ENCODE measurements at places on chromosomes 7 and 10.

DNA sequence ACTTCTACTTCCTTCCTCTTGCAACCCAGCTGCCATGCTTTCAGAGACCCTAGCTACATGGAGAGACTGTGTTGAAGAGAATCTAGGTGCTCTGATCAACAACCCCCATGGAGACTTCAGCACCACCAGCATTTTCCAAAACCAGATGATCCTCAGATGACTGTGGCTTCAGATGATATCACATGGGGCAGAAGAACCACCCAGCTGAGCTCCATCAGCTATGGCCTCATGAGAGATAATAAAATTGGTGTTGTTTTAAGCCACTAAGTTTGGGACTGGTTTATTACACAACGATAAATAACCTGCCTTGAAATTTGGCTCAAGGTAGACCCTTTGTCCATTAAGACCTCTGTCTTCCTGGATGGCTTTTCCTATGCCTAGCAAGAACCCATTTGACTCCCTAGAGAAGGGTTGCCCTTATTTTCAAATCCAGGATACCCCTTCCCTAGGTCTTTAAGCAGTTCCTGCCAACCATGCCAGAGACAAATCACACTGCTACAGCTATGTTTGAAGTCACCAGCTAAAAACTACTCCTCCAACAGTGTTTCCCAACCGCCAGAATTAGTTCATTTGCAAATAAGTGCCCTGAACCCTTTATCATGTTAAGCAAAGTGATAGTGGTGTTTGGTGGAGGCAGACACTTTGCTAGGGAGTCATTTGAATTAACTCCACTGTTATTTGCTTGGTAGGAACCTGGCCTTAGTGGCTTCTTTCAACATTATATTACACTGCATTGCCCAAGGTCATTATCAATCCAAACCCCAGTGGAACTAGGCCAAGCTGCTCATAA, 136.9 kb upstream of the PALS2 start:
- no peak for DNase-seq

GRCh38 chr7:68821846-68822245, 776.4 kb upstream of the AUTS2 start:
- no peak for DNase-seq

- DNase-seq = no peak
Measured at GRCh38 chr10:77175631-77176222, 461.9 kb downstream of the KCNMA1 start.

DNA sequence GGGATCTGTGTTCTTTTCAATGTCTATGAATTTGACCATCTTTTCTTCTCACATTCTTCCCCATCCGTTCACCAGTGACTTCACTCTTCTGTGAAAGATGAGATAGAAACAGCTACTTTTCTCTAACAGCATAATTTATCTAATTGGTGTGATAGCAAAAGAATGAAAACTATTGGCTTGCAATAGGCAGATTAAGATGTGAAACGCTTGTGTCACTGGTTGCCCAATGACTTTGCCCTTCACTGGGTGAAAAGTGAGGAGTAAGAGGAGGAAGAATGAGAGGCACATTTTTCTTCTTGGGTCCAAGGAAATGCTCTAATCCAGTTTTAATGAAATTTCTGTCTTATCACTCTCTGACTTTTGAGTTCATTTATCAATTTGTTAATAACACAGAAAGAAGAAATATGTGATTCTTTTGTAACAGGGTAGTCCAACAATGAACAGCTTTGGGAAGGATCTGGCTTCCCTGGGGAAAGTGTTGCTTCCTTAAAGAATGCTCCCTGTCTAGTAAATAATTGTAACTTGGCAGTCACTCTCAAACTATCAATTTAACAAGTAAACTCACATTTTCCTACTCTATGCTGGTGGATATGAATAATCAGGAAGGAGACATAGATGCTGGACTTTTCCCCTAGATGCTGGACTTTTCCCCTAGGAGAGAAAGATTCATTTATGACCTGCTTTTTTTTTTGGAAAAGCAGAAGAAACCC, 35.1 kb downstream of the BET1 start:
- DNase-seq = no peak

DNA sequence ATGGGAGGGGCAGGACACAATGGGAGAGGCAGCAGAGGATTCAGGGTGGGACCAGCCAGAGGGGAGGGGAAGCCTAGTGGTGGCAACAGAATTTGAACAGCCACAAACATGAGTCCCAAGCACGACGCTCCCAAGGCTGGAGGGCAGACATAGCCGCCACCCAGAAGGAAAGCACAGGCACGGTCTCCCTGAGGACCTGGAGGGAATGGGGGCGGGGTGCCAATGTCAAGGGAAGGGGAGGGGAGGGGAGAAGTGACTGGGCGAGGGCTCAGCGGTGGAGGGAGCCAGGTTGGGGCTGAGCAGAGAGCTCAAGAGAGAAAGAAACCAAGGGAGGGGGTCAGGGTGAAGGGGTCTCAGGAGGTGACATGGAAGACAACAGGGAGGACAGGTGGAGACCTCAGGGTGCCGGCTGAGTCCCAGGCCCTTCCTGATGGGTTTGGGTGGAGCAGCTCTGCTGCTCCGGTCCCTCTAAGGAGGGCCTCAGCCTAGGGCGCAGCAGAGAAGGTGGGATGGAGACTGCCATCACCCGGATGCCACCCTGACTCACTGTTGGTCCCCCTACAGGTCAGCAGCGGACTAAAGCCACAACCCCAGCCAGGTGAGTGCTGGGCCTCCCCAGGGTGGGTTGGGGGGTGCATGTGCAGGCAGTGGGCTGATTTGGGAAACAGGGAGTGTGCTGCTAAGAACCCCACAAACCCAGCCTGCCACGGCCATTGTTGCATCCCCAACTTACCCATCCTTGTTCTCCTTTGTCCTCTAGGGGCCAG, 24.2 kb downstream of the PILRA start:
- no peak for DNase-seq

DNA sequence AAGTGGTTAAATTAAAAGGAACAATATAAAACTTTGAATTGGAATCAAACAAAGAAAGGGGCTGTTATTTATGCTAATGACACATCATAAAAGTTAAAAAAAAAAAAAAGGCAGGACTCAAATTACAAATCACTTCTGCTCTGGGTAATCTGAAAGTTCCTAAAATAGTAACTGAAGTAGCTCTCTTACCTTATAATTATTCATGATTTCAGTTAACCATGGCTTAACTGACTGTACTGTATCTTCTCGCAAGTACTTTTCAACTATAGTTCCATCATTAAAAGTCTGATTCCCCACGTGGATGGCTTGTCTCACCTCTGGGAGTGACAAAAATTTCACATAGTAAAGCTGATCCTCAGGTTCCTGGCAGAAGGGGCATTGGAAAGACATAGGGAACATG, 82.5 kb downstream of the CPVL start:
- DNase-seq = no peak

GRCh38 chr10:93420944-93421825, 60.9 kb downstream of the MYOF start:
- DNase-seq = no peak

- peak; percentile 73 for DNase-seq
Measured at GRCh38 chr7:84073186-84073875, 121.3 kb downstream of the SEMA3A start.

DNA sequence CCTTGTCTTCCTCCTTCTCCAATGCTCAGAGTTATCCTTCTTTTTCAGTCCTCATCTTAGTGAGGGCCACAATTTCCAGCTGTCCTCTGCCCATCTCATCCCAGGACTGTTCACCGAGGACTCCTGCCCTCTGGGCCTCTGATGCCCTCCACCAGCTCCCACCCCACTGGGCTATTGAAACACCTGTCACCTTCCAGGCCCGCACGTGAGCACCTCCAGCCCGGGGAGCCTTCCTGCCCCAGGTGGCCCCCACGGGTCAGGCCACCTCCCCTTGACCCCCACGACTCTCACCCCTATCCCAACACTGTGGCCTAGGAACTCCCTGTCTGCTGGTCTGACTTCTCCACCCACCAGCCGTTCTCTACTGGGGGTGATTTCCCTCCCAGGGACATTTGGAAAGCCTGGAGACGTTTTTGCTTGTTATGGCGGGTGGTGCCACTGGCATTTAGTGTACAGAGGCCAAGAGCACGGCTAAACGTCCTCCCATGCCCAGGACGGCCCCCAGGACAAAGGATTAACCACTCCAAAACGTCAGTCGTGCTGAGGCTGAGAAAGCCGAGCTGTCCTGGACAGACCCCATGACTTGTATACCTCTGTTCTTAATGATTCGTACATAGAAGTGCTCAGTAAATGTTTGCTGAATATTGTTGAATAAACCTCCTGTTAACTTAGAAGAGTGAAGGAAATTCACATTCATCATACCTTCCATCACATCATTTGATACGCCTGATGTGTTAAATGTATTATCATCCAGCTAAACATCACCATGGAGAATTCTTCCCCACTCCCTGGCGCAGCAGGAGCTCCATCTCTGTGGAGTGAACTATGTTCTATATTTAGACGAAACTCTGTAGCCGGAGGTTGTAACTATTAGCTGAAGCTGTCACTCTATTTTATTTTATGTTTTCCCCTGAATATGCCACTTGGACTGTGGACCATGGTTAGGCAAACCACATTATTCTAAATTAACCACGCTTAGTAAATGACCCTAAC, 270.1 kb upstream of the SHH start:
- no peak for DNase-seq

DNA sequence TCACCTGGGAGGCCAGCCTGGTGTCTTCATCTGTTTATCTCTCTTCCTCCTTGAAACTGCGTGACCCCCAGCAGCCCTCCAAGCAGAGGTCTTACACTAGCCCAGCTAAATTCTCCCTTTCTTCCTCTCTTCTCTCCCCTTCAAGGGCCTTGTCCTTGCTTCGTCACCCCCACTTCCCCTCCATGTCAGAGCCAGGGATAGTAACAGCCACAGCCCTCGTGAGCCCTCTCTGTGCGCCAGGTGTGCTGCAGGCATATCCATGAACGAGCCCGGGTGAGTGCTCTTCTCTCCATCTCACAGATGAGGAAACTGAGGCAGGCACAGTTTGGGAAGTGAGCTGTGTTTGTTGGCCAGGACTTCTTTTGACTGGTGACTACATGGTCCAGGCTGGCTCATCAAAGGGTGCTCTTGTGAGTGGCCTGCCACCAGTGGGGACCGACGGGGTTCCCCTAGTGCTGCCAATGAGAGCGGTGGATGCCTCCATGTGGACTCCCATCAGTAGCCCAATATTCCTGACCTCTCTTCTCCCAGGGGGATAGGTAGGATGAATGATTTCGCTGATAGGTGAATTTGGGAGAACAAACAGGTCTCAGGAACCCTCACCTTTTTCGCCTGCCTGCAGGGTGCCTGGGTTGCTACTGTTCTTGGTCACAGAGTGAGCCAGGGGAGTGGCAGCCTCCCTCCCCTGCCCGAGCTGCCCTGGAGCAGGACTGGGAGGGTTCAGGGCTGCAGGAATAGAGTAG, 38.1 kb downstream of the ADRA2A start:
- DNase-seq = no peak

- no peak for DNase-seq
Measured at GRCh38 chr10:4306871-4307270, 519.1 kb upstream of the AKR1E2 start.

DNA sequence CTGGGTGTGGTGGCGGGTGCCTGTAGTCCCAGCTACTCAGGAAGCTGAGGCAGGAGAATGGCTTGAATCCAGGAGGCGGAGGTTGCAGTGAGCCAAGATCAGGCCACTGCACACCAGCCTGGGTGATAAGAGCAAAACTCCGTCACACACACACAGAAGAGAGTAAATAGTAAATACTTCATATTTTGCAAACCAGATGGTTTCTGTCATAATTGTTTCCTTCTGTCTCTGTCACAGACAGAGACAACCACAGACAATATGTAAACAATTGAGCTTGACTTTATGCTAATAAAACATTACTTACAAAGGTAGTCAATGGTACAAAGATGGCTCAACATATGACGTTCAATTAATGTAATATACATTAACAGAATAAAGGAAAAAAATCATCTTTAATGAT, 83.7 kb downstream of the JMJD1C start:
- no peak for DNase-seq

GRCh38 chr10:14008740-14009080, 322.0 kb downstream of the FRMD4A start:
- DNase-seq = peak; percentile 39

All from choroid plexus epithelial cell (primary cell).